Neural progenitor cell (in vitro differentiated cells): ENCODE measurements at places on chromosomes 1 and 21. TPM values are rescaled to one million over a fixed set of nuclear protein-coding genes. Genes with fewer than 3 reads are reported as not detected.

TNFRSF18 gene
- total RNA-seq, result not detected in 2 replicates

GJA8 gene
- not detected in 2 replicates for total RNA-seq

- no peak overlapping the region for H3K4me3 ChIP-seq
- no peaks in the 10 kb centered on the region for H3K27me3 ChIP-seq
- H3K36me3 ChIP-seq, result no peaks in the 10 kb centered on the region
- H3K27ac ChIP-seq, result no peak overlapping the region
- H3K4me1 ChIP-seq, result no peaks in the 10 kb centered on the region
Measured at GRCh38 chr21:42290505-42290904, 24.7 kb downstream of the TFF3 start.

RHD gene
- total RNA-seq, result not detected in 2 replicates

RGS8 gene
- total RNA-seq, result 0.87 and 0.99 TPM in 2 replicates

GRCh38 chr1:54081306-54082270, 28.2 kb downstream of the TCEANC2 start:
- no peaks in the 10 kb centered on the region for H3K4me1 ChIP-seq
- no peak overlapping the region for H3K4me3 ChIP-seq
- no peaks in the 10 kb centered on the region for H3K27me3 ChIP-seq
- DNase-seq, result peak; percentile 90
- no peaks in the 10 kb centered on the region for H3K36me3 ChIP-seq
- no peak overlapping the region for H3K27ac ChIP-seq

RCSD1 gene
- 0.06 TPM in 2 replicates for total RNA-seq

NECAP2 gene
- total RNA-seq, result 46.6 and 51.0 TPM in 2 replicates

PDC gene
- total RNA-seq, result not detected in 2 replicates

- no peak overlapping the region for H3K4me3 ChIP-seq
- H3K36me3 ChIP-seq, result no peaks in the 10 kb centered on the region
- H3K4me1 ChIP-seq, result no peaks in the 10 kb centered on the region
- no peak for DNase-seq
- H3K27ac ChIP-seq, result no peak overlapping the region
- H3K27me3 ChIP-seq, result no peaks in the 10 kb centered on the region
Measured at GRCh38 chr1:11207898-11208611, 18.9 kb downstream of the ANGPTL7 start.

GRCh38 chr1:183185941-183186490, at the start of gene LAMC2:
TSS of gene LAMC2 (plus strand) at chr1:183186264. CDS start at chr1:183186353, 89 bp downstream.
- H3K27me3 ChIP-seq, result peaks cover 42% of the 10 kb centered on the region
- DNase-seq, result peak; percentile 75
- peak within 1 kb of the TSS; percentile 59 for H3K4me3 ChIP-seq
- H3K4me1 ChIP-seq, result no peaks in the 10 kb centered on the region
- no peak within 1 kb of the TSS for H3K27ac ChIP-seq
- H3K36me3 ChIP-seq, result no peaks in the 10 kb centered on the region

DNA sequence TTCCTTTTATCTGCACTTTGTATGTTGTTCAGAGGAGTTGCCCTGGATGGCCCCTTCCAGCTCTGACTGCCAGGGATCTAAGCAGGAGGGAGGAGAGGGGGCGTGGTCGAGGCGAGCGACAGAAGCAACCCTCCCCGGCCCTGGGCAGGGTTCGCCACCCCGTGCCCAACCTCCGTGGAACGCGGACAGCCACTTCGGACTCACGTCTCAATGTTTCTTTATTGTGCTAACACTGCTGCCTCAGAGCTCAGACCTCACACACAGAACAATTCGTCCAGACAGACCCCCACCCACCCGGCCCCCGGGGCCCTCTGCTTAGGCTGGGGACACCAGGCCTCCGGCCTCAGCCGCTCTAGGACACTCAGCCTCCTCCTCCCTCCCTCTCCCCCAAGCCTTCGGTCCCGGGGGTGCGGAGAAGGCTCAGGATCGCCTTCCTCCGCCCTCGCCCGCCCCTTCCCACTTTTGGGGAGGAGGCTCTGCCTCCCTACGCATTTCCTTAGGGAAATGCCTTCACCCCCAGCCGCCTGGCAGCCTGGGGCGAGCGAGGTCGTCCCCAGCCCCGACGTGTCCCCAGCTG, 8.3 kb downstream of the VSIG8 start:
- peaks cover 10% of the 10 kb centered on the region for H3K4me1 ChIP-seq
- peak; percentile 73 for DNase-seq
- peak overlapping the region; percentile 47 for H3K4me3 ChIP-seq
- peaks cover 70% of the 10 kb centered on the region for H3K27me3 ChIP-seq
- no peaks in the 10 kb centered on the region for H3K36me3 ChIP-seq

S100A2 gene
- not detected in 2 replicates for total RNA-seq

- H3K27ac ChIP-seq, result no peak overlapping the region
- peaks cover 29% of the 10 kb centered on the region for H3K36me3 ChIP-seq
- no peak for DNase-seq
- H3K4me1 ChIP-seq, result no peaks in the 10 kb centered on the region
Measured at GRCh38 chr1:228241259-228241658, 33.4 kb downstream of the OBSCN start.

DNA sequence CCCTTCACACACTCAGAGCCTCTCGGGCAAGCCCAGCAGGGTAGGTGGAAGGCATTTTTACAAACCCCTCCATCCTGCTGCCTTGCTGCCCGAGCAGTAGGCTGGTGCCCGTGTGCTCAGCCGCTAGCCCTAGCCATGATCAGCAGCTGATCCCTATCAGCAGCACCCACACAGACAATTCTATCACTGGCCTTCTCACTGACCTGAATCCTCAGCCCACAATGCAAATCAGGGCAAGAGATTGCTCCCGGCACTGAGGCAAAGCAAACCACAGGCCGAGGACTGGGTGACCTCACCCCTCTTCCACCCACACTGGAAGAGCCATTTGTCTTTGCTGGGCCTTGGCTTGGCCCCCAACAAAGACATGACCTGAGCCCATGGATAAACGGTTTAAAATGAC, 895 bp upstream of the PDZK1 start:
- H3K4me3 ChIP-seq, result no peak overlapping the region
- H3K27me3 ChIP-seq, result no peaks in the 10 kb centered on the region
- H3K27ac ChIP-seq, result no peak overlapping the region

GRCh38 chr1:93675931-93676330, 5.7 kb downstream of the BCAR3 start:
- no peak for DNase-seq
- no peaks in the 10 kb centered on the region for H3K36me3 ChIP-seq
- peaks cover 8% of the 10 kb centered on the region for H3K27me3 ChIP-seq
- H3K27ac ChIP-seq, result no peak overlapping the region
- H3K4me1 ChIP-seq, result peaks cover 22% of the 10 kb centered on the region

GRCh38 chr1:224333309-224333926, 3.4 kb upstream of the NVL start:
- H3K27me3 ChIP-seq, result no peaks in the 10 kb centered on the region
- H3K4me3 ChIP-seq, result no peak overlapping the region
- H3K4me1 ChIP-seq, result peaks cover 8% of the 10 kb centered on the region
- no peaks in the 10 kb centered on the region for H3K36me3 ChIP-seq
- no peak overlapping the region for H3K27ac ChIP-seq
- peak; percentile 66 for DNase-seq

- peaks cover 29% of the 10 kb centered on the region for H3K4me1 ChIP-seq
- DNase-seq, result peak; percentile 89
- no peak overlapping the region for H3K27ac ChIP-seq
- H3K36me3 ChIP-seq, result no peaks in the 10 kb centered on the region
Measured at GRCh38 chr1:44237721-44238457, 24.6 kb downstream of the DMAP1 start.

DNA sequence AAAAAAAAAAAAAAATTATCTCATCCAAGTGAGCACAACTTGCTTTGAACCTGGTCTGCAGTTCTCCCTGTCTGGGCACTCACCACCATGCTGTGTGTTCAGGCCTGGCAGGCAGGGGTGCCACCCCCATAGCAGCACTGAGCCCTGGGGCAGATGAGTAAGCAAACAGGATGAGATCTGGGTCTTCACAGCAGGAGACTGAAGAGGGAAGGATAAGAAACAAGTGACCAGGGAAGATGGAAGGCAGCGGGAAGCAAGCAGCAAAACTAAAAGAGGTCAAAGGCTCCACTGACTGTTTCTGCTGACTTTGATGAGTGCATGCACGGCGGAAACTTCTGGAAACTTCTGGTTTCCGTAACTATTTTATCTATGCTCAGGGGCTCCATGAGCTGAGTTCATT, 133.5 kb upstream of the SOD1 start:
- no peak for DNase-seq
- H3K4me3 ChIP-seq, result no peak overlapping the region
- no peak overlapping the region for H3K27ac ChIP-seq
- no peaks in the 10 kb centered on the region for H3K27me3 ChIP-seq
- H3K4me1 ChIP-seq, result peaks cover 26% of the 10 kb centered on the region

- H3K27me3 ChIP-seq, result no peaks in the 10 kb centered on the region
- H3K27ac ChIP-seq, result no peak overlapping the region
- peaks cover 15% of the 10 kb centered on the region for H3K4me1 ChIP-seq
- no peak overlapping the region for H3K4me3 ChIP-seq
- H3K36me3 ChIP-seq, result no peaks in the 10 kb centered on the region
Measured at GRCh38 chr1:180577361-180577760, 18.6 kb downstream of the OVAAL start.

GRCh38 chr1:13624526-13624925, 40.9 kb downstream of the PDPN start:
- H3K27ac ChIP-seq, result no peak overlapping the region
- H3K36me3 ChIP-seq, result no peaks in the 10 kb centered on the region
- H3K27me3 ChIP-seq, result no peaks in the 10 kb centered on the region
- DNase-seq, result no peak
- H3K4me1 ChIP-seq, result no peaks in the 10 kb centered on the region

- H3K36me3 ChIP-seq, result no peaks in the 10 kb centered on the region
- no peak overlapping the region for H3K4me3 ChIP-seq
- peaks cover 3% of the 10 kb centered on the region for H3K4me1 ChIP-seq
- H3K27ac ChIP-seq, result no peak overlapping the region
Measured at GRCh38 chr1:213997038-213997771, 9.4 kb downstream of the PROX1 start.

EPHB2 gene
- total RNA-seq, result 38.3 and 80.2 TPM in 2 replicates

DNA sequence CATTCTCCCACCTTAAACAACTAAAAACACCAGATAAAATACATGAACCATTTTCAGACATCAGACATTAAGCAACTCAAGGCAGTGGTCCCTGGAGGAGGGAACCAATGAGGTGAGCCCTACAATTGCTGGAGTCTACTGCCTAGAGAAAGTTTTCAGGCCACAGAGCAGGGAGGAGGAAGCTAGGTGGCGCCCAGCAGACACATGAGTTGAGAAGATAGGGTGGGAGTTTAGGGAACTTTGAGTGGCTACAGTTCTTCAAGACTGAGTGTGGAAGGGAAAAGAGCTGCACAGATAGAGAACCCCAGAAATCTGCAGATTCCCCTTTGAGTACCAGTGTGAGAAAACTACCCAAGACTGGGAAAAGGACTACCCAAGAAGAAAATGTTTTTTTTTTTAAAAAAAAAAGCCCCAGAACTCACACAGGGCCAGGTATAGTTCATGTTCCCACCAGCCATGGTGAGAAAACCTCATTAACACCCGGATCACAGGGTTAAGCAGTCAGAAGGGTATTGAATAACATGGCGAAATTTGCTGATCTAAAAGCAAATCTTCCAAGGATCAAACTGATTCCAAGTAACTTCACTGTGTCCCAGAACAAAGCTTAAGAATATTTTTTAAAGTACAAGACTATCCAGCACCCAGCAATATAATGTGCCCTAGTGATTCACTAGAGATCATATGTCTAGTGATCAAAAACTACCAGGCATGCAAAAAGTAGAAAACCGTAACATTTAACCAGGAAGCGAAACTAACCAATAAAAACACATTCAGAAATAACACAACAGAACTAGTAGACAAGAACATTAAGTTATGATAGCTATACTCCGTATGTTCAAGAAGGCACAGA, 12.0 kb downstream of the ALDH9A1 start:
- no peaks in the 10 kb centered on the region for H3K4me1 ChIP-seq
- no peaks in the 10 kb centered on the region for H3K27me3 ChIP-seq
- peak; percentile 27 for DNase-seq
- no peak overlapping the region for H3K27ac ChIP-seq
- no peak overlapping the region for H3K4me3 ChIP-seq
- H3K36me3 ChIP-seq, result peaks cover 16% of the 10 kb centered on the region

IFNAR1 gene
- 6.0 and 9.5 TPM in 2 replicates for total RNA-seq

GRCh38 chr21:32772281-32773047, 909 bp upstream of the PAXBP1 start:
- no peak overlapping the region for H3K27ac ChIP-seq
- H3K4me1 ChIP-seq, result peaks cover 21% of the 10 kb centered on the region
- peaks cover 17% of the 10 kb centered on the region for H3K36me3 ChIP-seq
- H3K4me3 ChIP-seq, result peak overlapping the region; percentile 94
- DNase-seq, result peak; percentile 19

SH2D1B gene
- total RNA-seq, result not detected in 2 replicates

FNDC5 gene
- total RNA-seq, result 9.6 and 21.4 TPM in 2 replicates

VWA5B1 gene
- total RNA-seq, result not detected in 2 replicates

SPRR2E gene
- not detected in 2 replicates for total RNA-seq

ENAH gene
- total RNA-seq, result 230 and 346 TPM in 2 replicates

DNA sequence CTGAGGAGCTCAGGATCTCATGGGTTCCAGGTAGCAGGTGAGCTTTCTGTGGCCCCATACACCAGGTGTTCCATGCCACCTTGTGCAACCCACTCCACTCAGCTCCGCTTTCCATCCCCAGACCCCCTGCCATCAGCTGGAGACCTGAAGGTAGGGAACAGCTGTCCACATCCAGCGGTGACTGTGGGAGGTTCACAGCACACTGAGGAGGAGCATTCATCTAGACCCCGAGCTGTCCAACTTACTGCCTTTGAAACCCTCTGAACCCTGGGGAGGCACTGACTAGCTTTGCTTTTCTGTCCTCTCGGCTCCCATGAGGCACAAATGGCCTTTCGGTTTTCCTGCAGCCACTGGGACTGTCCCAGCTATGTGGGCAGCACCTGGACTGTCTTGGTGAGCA, 27.9 kb upstream of the ABCG1 start:
- H3K4me1 ChIP-seq, result no peaks in the 10 kb centered on the region
- H3K27me3 ChIP-seq, result no peaks in the 10 kb centered on the region
- no peak for DNase-seq
- H3K36me3 ChIP-seq, result no peaks in the 10 kb centered on the region
- no peak overlapping the region for H3K4me3 ChIP-seq

SPRR2F gene
- not detected in 2 replicates for total RNA-seq

GRCh38 chr1:19960591-19960990, 18.8 kb downstream of the PLA2G2A start:
- DNase-seq, result no peak
- H3K36me3 ChIP-seq, result no peaks in the 10 kb centered on the region
- H3K4me3 ChIP-seq, result no peak overlapping the region
- H3K27ac ChIP-seq, result no peak overlapping the region
- no peaks in the 10 kb centered on the region for H3K27me3 ChIP-seq
- H3K4me1 ChIP-seq, result no peaks in the 10 kb centered on the region
